ENCODE measurements at places on chromosomes 6 and 20. TPM values are rescaled to one million over a fixed set of nuclear protein-coding genes. Genes with fewer than 3 reads are reported as not detected.
A peak's percentile ranks its signal among the peaks of the same experiment; 100 is the strongest.

GRCh38 chr6:106692112-106692818 is 62.9 kb downstream of the QRSL1 start:
- peak; percentile 90 for ATAC-seq

DNA sequence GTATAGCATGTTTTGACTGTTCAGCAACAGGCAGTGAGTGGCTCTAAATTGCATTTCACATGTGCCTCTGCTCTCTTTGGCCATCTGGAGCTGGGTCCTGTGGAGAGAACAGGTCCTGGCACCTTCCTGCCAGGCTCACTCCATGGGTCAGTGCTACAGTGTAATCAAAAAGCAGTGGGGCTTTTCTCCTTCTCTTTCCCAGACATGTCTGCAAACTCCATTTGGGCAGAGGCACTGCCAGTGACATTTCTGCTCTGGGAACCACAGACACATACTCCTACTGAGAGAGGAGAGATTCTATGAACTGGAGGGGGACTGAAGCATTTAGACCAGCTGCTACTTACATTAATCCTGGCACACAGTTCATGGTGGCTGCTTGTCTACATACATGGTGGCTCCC is 68.3 kb upstream of the TRAF3IP2 start:
- ATAC-seq = no peak

- ATAC-seq = peak; percentile 64
These were observed 4.0 kb downstream of the DCDC2 start for GRCh38 chr6:24353861-24354260.

GRCh38 chr6:53960311-53960710 is 150.9 kb upstream of the MLIP start:
- no peak for ATAC-seq

GRCh38 chr20:15422966-15423365 is 1085.6 kb upstream of the FLRT3 start:
- no peak for ATAC-seq

DNA sequence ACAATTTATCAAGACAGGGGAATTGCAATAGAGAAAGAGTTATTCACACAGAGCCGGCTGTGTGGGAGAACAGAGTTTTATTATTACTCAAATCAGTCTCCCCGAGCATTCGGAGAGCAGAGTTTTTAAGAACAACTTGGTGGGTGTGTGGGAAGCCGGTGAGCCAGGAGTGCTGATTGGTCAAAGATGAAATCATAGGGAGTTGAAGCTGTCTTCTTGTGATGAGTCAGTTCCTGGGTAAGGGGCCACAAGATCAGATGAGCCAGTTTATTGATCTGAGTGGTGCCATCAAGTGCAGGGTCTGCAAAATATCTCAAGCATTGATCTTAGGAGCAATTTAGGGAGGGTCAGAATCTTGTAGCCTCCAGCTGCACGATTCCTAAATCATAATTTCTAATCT is 50.0 kb upstream of the ECI2 start:
- ATAC-seq = no peak

DNA sequence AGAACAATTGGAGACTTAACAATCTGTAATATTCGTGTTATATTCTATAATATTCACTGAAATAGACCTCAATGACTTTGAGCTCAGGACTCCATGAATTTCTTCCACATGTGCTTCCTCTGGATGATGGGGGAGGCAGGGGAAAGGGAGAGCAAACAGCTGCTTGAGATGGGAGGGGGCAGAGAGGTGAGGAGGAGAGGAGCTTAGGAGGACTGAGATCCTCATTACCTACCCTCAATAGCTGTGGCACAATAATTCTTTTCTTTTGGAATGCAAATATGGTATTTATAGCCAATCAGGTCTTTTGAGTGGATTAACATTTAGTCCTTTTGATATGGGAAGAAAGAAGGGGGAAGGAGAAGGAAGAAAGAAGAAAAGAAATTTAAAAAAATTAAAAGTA is 64.1 kb upstream of the ZNF217 start:
- no peak for ATAC-seq

DNA sequence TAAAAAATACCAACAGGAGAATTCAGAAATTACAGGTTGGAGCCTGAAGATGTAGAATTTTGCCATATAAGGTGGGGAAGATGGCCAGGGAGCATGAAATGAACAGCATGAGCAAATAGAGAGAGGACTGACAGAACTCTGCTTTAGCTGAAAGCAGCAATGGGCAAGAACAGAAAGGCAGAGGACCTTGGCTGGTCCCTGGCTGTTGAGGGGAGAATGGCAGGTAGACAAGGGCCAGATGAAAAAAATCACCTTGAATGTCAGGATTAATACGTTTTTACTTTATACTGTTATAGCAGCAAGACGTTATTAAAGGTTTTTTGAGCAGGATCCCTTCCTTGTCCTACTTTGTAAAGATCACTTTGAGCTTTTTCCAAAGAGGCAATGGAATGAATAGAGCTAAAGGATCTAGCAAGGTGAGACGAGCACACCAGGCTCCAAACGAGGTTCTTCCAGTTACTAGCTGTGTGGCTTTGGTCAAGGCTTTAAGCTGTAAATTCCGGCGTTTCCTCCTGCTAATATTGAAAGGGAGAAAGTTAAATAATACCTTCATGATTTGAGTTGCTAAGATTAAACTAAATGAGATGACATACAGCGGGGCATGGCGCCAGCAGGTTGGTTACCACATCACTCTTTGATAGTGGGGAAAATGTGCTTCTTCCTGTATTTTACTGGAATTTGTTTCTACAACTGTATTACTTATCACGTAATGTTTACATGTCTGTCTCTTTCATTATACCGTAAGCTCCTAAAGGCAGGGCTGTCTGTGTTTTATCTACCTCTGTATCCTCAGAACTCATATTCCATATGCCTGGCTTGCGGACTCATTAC is 776 bp downstream of the PPIL1 start:
- no peak for ATAC-seq

- ATAC-seq = no peak
These were observed 50.5 kb downstream of the REV3L start for GRCh38 chr6:111432511-111432910.

DNA sequence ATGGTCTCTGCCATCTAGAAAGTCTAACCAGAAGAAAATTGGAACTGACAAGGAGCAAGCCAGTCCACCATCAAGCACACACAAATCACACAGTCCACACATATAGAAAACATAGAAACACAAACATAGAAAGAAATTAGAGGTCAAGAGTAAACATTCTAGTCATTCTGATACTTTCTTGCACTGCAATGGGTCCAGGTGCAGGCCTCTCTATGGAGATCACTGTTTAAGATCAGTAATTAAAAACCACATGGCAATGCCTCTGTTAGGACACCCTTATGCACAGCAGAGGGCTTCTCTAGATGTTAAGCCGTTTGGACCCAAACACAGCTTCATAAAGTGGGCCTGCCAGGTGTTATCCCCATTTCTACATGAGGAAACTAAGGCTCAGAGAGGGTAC is 42.8 kb upstream of the SLC22A23 start:
- ATAC-seq = no peak

DNA sequence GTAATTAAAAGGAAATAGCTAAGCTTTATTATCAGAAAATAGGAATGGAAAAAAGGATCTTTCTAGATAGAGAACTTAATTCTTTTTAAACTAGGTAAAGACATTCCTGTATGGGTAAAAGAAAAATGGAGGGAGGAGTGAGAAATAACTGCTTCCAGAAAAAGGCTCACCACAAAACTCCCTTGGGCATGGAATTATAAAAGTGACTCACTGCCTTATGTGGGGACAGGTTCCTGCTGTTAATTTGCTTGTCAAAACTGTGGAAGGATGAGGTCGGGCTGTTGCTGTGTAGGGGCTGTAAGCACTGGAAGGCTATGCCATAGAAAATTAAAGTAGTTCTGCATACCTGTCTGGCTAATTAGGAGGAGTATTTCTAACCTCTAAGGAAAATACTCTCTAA is 158.7 kb downstream of the UBE3D start:
- peak; percentile 82 for ATAC-seq

- ATAC-seq = no peak
These were observed 105.1 kb downstream of the ZMYND8 start for GRCh38 chr20:47251154-47252020.

DNA sequence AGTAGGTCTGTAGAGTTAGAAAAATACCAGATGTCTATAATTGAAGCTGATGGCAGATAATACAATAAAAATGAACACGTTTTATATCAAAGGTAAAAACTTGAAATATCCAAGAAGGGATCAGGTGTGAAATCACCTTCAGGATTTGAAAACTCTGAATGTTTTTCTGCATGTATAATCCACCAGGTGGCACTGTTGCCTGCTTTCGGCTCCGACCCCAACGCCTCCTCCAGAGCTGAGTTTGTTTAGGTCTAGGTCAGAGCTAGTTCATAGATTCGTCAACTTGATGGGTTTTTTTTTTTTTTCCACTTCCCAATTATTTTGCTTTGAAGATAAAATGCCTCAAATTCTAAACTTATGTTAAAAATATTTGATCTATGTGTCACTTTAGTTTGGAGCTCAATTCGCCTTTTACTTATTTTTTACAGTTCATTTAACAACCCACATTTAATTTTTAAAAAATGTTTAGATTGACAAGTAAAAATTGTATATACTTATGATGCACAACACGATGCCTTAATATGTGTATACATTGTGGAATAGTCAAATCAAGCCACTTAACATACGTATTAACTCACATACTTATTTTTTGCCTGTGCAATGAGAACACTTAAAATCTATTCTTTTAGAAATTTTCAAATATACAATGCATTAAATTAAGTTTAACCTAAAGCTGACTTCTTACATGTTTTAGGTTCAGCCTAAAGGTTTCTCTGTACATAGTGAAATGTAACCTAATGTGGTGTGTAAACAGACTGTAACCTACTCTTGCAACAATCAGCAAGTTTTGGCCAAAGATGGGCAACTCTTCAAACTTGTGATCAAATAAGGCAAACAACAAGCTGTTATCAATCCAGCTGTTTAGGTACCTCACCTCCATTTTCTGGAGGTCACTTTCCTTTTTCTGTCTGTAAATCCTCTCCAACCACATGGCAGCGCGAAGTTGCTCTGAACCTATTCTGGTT is 39.4 kb upstream of the ENPP4 start:
- ATAC-seq = no peak

GRCh38 chr6:30747902-30748769 is 3.8 kb upstream of the IER3 start:
- no peak for ATAC-seq

DNA sequence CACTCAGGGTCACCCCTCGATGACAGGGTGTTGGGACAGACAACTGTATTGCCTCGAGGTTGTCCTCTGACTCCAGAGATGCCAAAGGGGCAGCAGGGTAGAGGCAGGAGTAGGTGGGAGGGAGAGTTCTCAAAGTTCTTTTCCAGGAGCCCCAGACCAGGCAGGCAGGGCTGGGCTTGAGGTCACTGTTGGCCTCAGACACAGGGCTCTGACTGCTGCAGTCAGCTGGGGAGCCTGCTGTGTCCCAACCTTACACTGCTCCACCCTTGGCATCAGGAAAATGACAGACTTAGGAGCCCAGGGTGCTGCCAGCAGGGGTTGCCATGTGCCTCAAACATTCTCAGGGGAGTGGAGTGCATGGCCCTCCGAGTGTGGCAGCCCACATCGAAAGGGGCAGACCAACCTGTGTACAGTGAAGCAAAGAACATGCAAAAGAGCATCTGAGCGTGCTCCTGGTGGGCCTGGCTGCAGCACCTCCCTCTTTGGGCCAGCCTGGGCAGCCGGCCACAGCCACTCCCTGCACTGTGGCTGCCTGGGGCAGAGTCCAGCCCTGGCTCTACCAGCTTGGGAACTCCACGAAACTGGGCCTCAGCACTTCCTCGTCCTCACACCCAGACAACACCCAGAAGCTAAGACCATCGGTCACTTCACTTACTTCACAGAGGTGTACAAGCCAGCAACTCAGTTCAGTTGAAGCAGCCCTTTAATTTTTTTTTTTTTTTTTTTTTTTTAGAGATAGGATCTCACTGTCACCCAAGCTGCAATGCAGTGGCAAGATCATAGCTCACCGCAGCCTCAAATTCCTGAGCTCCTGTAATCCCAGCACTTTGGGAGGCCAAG is 24.0 kb downstream of the C6orf132 start:
- no peak for ATAC-seq

- no peak for ATAC-seq
These were observed 236.9 kb downstream of the ATXN1 start for GRCh38 chr6:16524380-16524707.

DNA sequence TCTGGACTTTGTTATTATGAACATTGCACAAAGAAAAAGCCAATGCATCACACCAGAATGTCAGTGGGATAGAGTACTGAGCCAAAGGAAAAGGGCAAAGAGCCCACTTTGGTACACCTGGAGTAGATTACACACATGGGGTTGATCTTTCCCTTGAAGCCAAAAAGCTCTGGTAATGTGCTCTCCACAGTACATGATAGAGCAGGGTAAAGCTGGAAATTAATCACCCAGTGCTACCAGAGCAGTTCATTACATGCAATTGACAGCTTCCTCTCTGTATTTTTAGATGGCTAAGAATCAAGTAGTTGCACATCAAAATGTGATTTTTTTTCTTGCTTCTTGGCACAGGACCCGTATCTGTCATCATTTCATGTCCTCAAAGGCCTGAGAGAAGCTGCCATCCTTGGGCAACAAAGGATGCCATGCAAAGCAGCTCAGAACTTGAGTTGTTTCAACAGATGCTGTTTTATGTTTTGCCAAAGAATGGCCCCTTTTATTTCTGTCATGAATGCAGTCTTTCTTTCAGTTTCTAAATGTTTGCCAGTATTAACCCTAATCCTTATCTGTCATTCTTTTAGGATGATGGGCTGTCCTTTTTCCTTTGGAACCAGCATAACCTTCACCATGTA is 88.1 kb downstream of the HDGFL1 start:
- ATAC-seq = peak; percentile 59

- no peak for ATAC-seq
These were observed 163.2 kb upstream of the OLIG3 start for GRCh38 chr6:137657351-137657911.

- ATAC-seq = no peak
These were observed 20.1 kb downstream of the HECA start for GRCh38 chr6:139154881-139155547.

DNA sequence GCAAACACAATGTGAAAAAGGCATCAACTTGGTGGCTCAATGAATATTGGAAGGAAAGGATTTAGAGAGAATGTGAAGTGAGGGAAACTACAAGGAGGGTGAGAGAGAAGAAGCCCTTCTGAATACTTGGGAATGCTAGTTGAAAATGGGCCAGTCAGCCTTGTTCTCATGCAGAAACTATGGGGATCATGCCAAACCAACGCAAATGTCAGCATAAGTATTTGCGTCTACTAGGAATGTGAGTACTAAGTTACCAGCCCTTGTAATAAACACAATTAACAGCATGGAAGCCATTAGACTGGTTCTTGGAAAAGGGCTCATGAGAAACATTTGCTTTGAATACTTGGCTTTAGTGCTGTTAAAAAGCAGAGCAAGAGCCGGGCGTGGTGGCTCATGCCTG is 54.9 kb upstream of the AIG1 start:
- no peak for ATAC-seq

GRCh38 chr20:3667434-3668037 is 4.3 kb upstream of the GFRA4 start:
- no peak for ATAC-seq

GRCh38 chr20:49659056-49659455 is 54.6 kb downstream of the B4GALT5 start:
- peak; percentile 7 for ATAC-seq

LHFPL5 gene
- 0.68 TPM for total RNA-seq

SPATS1 gene
- not detected for total RNA-seq

GGTLC1 gene
- not detected for total RNA-seq

PDRG1 gene
- 20.9 TPM for total RNA-seq

WDR46 gene
- total RNA-seq = 51.0 TPM

TMEM170B gene
- 25.7 TPM for total RNA-seq

Measured in motor neuron (in vitro differentiated cells).